Suppressor macrophage (primary cell): ENCODE measurements at places on chromosomes 16 and 17.

DNA sequence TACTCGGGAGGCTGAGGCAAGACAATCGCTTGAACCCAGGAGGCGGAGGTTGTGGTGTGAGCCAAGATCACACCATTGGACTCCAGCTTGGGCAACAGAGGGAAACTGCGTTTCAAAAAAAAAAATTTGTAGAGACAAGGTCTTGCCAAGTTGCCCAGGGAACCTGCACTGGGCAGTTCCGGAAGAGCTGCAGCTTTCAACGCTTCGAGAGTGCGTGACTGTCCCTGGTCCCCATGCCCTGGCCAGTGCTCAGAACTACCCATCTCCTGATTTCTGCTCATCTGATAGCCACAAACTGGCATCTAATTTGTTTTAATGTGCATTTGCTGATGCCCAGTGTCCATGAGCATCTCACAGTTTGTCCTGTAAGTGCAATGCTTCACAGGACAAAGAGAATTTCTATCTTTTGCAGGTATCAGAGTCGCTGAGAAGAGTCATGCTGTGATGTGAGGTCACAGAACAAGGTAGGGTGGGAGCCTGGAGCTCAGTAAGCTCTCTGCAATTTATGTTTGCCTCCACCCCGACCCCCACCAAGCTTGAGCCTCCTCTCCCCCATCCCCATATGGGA is 3.9 kb downstream of the ACTG1 start:
- peak; percentile 48 for DNase-seq

GRCh38 chr17:28446716-28447395 is 26.6 kb upstream of the SLC13A2 start:
- DNase-seq: no peak

GRCh38 chr17:80474231-80474960 is 2.0 kb downstream of the NPTX1 start:
- DNase-seq: no peak

GRCh38 chr16:17578981-17579874 is 108.5 kb upstream of the XYLT1 start:
- DNase-seq: peak; percentile 85

DNA sequence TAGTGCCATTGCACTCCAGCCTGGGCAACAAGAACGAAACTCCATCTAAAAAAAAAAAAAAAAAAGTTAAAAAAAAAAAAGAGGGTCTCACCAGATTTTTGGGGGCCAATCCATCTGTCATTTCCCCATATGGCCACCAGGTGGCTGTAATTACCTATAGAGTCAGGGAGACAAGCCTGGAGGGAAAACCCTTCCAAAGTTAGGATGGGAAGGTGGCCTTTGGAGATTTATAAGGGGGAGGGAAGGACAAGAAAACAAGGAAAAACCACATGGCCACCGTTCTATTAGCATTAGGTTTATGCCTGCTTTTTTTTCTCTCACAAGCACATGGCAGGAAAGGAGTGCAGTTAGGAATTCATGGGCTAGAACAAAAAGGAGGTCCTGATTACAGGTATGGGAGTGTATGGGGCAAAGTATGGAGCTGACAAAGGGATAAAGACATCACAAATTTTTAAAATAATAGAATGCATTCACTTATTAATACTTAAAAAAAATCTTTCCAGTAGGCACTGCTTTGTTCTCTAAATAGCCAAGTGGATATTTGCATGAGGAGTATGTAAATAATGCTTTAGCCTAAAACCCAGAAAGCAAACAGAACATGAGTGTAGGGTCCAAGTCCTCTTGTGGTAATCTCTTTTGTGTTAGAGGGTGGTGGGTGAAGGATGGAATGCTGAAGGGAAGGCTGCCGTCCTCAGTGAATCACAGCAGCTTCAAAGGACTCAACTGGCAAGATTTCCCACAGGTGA is 5.1 kb downstream of the CYB5D1 start:
- DNase-seq: peak; percentile 43

GRCh38 chr17:74865504-74866197 is 6.0 kb upstream of the GRIN2C start:
- no peak for DNase-seq

DNA sequence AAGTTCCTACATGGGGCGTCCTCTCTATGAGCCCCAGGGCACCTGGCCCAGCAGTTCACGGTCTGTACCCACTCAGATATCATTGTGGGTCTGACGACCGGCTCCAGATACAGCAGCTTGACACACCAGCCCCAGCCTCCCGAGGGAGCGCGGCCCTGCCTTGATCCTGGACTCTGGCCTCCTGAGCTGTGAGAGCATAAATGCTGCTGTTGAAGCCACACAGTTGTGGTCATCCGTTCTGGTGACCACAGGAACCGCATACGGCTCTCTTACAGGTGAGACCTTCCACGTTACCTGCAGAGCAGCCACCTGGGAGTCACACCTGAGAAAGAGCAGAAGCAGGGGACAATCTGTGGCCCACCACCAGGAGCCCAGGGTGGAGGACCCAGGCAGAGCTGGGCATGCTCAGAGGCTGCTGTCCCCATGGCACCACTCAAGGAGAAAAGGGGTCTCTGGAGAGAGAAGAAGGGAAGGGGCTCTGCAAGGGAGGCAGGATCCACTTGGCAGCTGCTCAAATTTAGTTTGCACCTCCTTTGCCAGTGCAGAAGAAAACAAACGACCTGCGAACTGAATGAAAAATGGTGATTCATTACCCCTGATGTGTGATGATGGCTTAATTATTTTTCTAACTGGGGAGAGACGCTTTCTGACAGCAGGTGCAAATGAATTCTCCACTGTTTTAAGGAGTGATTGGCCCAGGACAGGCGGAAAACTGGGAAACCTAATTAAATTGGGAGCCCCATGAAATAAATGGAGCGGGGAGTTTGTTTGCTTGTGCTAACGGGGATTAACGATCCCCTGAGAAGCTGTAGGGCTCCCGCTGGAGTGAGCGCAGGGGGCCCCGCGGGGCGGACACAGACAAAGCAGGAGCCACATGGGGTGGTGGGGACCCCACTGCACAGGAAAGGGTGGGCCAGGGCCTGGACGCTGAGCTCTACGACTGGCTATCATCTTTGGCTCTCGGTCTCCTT is 208.9 kb downstream of the RBFOX3 start:
- DNase-seq: no peak

DNA sequence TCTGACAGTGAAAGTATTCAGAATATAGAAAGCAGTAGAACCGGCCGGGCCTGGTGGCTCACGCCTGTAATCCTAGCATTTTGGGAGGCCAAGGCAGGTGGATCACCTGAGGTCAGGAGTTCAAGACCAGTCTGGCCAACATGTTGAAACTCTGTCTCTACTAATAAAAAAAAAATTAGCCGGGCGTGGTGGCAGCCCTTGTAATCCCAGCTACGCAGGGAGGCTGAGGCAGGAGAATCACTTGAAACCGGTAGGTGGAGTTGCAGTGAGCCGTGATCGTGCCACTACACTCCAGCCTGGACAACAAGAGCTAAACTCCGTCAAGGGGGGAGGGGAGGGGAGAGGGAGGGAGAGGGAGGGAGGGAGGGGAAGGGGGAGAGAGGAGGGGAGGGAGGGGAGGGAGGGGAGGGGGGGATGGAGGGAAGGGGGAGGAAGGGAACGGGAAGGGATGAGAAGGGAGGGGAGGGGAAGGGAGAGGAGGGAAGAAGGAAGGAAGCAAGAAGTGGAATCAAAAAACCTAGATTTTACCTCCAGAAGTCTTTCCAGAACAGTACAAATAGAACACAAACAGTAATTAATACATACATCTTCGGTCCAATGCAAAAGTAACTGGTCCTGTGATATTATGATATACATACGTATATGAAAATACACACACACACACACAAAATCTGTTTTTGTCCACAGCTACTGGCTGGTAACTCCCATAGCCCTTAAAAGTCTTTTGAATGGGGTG is 10.9 kb upstream of the NT5C start:
- DNase-seq: no peak

GRCh38 chr17:55237841-55238178 is 26.9 kb upstream of the HLF start:
- DNase-seq: no peak

GRCh38 chr17:5234645-5235576 is at the start of gene SCIMP:
TSS of gene SCIMP (minus strand) at chr17:5234860. CDS start at chr17:5234755, 105 bp downstream.
- DNase-seq: peak; percentile 87

DNA sequence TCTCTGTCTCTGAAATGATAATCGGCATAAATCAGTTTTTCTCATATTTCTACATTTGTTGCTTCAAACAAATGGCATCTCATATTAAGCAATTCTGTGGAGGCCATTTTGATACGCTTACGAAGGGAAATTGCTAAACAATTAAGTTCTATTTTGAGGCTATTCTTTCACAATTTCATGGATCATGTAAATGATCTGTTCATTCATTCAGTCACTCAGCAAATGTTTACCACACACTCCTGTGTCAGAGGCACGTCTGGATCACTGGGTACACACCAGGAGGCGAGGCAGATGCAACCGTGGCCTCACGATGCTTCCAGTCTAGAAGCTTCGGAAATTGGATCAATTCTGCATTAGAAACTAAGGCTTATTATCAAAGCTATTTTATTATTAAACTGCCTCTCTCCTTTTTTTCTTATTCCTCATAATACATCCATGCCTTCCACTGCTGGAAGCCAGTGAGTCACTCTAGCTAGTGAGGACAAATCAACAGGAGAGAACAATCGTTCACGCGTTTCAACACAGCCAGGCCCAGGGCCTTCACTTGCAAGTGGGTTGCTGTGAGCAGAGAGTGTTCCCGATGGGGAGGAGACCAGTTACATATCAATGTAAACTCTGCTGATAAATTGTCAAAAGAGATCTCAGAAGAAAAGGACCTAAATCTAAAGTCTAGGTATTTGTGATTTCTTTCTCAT is 11.3 kb upstream of the SLC39A11 start:
- DNase-seq: peak; percentile 32

GRCh38 chr17:17672453-17673368 is 8.5 kb upstream of the RAI1 start:
- DNase-seq: peak; percentile 91

DNA sequence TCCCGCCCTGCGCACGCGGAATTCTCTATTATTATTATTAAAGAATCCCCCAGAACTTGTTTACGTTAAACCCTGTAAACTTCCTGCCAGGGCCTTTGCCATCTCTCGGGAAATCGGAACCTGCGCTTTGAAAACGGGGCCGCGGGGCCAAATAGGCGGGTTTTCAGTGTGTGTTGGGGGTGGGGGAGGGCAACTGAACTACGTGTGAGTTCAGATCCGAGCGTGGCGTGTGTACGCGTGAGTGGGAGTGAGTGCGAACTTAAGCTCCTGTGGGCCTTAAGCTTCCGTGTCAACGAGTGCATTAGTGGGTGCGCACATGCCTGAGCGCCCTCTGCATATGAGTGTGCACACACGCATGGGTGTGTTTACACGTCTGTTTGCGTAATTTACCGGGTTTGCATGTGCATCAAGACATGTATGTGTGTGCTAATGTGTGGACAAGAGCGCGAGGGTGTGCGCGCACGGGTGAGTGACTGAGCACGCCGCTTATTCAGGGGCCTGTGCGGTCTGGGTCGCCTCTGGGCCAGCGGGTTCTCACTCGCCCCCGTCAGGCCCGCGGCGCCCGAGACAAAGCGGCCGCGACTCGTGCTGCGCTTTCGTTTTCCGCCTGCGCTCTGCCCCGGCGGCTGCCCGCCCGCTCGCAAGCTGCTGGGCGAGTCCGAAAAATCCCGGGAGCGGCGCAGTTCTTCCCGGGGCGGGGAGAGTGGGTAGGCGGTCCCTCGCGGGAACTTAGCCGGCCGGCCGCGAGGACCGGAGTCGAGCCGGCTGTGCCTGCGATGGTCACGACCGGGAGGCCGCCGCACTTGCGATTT is 1.2 kb upstream of the FOXF1 start:
- DNase-seq: peak; percentile 50

DNA sequence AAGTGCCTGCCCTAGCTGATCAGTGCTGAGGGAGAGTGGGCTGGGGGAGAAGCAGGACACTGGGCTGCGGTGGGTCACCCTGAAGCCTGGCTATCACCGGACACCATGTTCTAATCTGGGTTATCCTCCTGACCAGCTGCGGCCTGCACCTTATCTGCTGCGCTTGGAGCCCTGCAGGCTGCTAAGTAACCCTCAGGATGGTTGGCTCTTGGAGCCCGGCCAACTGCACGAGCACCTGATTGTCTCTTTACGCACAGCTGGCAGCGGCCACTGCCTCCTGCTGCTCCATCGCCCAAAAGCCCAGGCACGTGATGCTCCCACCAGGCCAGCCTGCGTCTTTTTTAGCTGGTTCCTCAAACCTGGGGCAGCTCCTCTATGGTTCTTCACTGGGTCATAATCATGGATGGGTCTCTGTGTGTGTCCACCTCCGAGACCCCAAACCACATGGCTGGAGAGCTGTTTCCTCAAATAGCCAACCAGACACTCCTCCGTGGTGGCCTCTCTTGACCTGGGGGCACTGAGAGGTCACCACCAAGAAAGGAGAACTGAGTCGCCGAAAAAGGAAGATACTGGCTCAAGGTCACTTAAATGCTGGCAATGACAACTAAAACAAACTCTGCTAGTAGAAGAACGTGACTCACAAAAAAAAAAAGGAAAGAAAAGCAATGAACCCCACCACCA is 21.7 kb downstream of the SPHK1 start:
- peak; percentile 80 for DNase-seq

DNA sequence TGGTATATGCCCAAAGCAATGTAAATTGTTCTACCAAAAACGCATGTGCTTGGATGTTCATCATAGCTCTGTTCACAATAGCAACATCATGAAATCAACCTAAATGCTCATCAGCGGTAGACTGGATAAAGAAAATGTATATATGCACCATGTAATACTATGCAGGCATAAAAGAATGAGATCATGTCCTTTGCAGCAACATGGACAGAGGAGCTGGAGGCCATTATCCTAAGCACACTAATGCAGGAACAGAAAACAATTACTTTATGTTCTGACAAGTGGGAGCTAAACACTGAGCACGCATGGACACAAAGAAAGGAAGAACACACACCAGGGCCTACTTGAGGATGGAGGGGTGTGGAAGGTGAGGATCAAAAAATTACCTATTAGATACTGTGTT is 33.7 kb downstream of the TANC2 start:
- no peak for DNase-seq

- DNase-seq: no peak
These were observed 345.4 kb upstream of the C16orf82 start for GRCh38 chr16:26721290-26721689.

GRCh38 chr17:78842881-78843565 is 2.4 kb upstream of the USP36 start:
- DNase-seq: peak; percentile 66

GRCh38 chr16:3135126-3135715 is 392 bp downstream of the ZNF213 start:
- DNase-seq: no peak

DNA sequence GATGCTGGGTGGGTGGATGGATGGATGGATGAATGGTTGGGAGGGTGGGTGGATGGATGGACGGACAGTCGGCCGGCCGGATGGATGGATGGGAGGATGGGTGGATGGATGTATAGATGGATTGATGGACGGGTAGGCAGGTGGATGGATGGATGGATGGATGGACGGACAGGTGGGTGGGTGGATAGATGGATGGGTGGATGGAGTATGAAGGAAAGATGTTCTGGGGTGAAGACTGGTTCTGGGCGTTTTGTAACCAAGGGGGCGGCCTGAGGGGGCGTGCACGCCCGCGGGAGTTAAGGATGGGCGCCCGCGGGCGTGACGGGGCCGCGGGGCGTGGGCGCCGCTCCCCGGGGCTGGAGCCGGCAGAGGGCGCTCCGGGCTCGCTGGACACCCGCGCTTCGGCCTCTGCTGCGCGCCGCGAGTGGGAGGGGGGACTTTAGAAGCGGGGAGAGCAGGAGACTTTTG is at the start of gene NECAB2:
Gene NECAB2 (plus strand): TSS at position 407 of the 468 bp plus-strand sequence. CDS start 405 bp downstream, outside the sequence.
- peak; percentile 86 for DNase-seq
